ENCODE measurements at places on chromosomes 5 and 9.

DNA sequence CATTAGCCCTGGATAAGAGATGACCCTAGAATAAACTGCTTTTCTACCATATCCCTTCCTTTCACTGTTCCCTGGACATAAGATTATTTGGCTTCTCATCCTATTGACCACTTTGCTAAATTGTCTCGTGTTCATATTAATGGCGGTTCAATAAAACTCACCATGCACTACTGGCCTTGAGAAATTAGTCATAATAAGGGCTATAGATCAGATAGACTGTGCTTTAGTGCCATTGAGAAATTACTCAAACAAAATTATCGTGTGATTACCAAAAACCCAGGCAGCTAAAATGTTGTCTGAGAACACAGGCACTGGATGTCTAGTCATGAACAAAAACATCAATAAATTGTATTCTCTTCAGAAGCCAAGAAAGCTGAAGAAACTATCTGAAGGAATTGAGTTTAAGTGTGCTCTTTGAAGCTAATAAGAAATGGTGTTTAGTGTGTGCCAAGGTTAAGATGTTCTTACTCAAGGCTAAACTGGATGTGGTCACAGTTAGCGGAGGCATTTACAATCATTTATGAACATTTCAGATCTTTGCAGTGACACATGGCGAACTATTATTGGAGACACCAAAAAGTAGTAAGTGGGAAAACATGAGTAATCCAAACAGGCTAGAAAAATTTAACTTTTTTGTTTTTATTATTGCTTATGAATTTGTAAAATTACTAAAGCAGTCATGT, 460.4 kb upstream of the RORB start:
- DNase-seq, result no peak

- DNase-seq, result no peak
Observed at GRCh38 chr5:122701640-122702523, 73.0 kb upstream of the SNX2 start.

- no peak for DNase-seq
Observed at GRCh38 chr5:39450487-39450886, 25.7 kb upstream of the DAB2 start.

- no peak for DNase-seq
Observed at GRCh38 chr9:87193925-87194868, 246.9 kb upstream of the GAS1 start.

- DNase-seq, result no peak
Observed at GRCh38 chr5:76642390-76643040, 19.3 kb upstream of the F2RL2 start.

DNA sequence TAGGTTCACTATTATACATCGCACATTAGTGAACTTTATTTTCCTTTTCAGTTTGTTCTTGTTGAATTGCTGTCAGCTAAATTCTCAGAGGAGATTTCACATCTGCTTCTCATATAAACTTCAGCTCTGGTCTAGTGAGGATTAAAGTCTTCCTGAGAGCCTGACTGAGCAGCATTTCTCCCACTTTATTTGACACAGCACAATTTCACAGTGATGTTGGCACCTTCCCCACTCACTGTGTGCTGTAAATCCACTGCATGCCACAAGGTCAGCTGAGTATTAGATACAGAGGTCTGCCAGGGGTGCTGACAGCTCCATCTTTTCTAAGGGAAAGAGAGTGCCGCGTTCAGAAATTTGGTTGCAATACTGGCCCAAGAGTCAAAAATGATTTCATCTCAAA, 567.4 kb downstream of the PRR16 start:
- DNase-seq, result no peak

GRCh38 chr5:33840927-33841547, 50.8 kb downstream of the ADAMTS12 start:
- no peak for DNase-seq

- DNase-seq, result no peak
Observed at GRCh38 chr5:134500699-134501430, 24.6 kb upstream of the JADE2 start.

DNA sequence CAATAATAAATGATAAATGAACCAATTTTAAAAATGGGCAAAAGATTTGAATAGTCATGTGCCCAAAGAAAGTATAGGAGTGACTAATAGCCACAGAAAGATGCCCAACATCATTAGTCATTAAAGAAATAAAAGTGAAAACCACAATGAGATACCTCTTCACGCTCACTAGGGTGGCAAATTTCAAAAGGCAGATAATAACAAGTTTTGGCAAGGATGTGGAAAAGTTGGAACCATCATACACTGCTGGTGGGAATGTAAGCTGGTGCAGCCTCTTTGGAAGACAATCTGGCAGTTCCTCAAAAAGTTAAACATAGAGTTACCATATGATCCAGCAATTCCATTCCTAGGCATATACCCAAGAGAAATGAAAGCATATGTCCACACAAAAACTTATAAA, 1819.8 kb downstream of the MAT2B start:
- DNase-seq, result no peak

- DNase-seq, result no peak
Observed at GRCh38 chr9:134891713-134892112, 11.1 kb downstream of the FCN2 start.

- DNase-seq, result peak; percentile 20
Observed at GRCh38 chr5:68216245-68217046, 890 bp downstream of the PIK3R1 start.

DNA sequence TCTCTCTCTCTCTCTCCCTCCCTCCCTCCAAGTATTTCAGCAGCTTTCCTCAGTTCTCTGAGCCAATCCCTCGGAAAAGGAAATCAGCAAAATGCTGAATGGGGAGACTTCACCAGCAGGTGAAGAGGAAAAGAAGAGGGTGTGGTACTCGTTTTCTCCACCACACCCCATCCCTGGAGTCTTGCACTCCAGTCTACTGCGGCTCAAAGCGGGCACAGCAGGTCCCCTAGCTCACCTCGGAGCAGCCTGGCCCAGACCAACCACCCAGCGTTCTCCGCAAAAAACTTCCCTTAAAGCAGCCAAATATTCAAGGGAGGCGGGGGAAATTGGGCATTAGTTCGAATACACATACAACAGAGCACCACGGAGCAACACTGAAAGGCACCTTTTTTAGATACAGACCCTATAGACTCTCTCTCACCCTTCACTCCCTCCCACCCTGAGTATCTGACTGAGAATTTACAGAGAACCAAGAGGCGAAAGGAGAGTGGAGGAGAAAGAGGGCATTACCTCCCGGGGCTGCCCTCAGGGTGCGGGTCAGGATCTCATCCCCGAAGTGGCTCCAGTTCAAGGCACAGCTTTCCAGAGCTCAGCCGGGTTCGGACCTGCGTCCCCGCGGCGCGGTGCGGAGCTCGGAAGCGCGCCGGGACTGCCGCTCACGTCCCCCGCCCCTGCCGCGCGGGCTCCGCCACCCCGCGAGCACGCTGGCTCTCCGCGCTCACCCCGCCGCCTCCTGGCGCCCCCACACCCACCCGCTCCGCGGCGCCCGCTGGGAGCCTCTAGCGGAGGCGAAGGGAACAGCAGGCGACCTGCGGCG, 1638.5 kb upstream of the C9orf72 start:
- DNase-seq, result no peak

DNA sequence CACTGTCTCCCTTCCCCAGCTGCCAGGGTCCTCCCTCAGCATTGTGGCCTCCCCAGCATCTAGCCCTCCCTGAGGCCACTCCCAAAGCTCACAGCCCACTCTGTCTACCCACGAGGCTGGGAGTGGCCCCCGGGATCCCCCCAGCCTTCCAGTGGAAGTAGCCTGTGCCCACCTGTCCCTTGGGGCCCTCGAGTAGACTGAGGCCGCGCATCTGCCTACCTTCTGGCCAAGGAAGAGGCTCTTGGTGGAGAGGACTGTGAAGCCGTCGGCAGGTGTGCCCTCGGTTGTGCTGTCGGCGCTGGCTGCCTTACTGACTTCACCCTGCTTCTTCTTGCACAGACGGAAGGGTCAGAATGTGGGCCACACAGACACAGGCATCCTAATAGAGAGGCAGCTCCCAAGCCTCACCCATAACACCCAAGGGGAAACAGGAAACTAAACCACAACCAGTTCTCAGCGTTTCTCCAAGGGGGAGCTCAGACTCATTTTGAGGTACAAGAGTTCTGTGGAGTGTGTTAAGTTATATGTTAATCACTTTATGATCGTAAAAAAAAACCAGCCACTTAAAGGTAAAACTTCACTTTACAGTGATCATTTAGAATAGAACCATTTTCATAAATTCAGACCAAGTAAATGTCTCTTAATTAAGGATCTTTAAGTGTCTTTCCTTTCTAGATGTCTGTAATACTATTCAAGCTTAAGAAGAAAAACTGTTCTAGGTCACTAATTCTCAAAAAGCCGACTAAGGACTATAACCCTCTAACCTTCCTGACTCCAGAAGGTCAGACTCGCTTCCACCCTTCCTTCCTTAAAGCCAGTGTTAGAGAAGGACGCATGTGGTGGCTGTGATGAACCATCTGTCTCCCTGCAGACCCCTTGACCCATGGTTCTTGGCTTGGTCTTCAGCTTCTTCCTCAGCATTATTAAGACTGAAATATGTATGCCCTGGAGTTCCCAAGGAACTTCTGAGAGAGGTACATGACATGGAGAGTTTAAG, 38.5 kb downstream of the MACROH2A1 start:
- no peak for DNase-seq

DNA sequence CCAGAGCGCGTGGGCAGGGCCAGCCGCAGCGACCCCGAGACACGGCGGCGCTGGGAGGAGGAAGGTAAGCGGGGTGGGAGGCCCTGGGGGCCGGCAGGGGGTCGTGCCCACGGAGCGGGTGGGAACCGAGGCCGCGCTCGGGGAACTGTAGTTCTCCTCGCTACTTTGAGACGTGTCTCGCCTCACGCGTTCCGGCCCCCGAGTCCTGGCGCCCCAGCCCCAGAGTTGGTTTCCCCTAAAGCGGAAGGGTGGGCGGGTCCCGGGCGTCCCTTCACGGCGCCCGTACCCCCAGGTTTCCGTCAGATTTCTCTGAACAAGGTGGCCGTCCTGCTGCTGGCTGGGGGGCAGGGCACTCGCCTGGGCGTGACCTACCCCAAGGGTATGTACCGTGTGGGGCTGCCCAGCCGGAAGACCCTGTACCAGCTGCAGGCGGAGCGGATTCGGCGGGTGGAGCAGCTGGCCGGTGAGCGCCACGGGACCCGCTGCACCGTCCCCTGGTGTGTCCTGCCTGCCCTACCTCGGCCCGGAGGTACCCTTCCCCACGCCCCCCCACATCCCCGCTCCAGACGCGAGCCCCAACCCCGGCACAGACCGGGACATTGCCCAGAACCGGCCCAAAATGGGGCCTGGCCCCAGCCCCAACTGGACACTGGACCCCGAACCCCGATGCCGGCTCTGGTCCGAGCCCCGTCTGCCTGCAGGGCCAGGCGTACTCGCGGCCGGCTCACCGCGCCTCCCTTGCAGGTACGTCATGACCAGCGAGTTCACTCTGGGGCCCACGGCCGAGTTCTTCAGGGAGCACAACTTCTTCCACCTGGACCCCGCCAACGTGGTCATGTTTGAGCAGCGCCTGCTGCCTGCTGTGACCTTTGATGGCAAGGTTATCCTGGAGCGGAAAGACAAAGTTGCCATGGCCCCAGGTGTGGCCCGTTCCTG, 709 bp downstream of the UAP1L1 start:
- DNase-seq, result no peak

DNA sequence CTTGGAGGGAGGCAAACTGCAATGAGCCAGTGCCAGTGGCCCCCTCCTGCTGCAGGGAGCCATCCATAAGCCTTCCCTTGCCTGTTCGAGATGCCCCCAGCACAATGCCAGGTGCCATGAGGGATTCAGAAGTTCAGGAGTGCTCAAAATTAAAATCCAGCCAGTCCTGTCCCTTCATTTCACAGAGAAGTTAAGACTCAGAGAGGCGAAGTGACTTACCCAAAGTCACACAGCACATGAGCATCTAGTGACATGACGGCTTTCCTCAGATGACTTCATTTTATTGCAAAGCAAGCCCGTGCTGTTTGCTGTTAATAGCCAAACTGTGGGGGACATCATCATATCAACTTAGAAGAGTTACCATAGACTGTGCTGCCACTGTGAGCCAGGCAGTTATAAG, 69.3 kb upstream of the SAP30L start:
- no peak for DNase-seq

- no peak for DNase-seq
Observed at GRCh38 chr9:107586493-107586892, 96.9 kb upstream of the KLF4 start.

DNA sequence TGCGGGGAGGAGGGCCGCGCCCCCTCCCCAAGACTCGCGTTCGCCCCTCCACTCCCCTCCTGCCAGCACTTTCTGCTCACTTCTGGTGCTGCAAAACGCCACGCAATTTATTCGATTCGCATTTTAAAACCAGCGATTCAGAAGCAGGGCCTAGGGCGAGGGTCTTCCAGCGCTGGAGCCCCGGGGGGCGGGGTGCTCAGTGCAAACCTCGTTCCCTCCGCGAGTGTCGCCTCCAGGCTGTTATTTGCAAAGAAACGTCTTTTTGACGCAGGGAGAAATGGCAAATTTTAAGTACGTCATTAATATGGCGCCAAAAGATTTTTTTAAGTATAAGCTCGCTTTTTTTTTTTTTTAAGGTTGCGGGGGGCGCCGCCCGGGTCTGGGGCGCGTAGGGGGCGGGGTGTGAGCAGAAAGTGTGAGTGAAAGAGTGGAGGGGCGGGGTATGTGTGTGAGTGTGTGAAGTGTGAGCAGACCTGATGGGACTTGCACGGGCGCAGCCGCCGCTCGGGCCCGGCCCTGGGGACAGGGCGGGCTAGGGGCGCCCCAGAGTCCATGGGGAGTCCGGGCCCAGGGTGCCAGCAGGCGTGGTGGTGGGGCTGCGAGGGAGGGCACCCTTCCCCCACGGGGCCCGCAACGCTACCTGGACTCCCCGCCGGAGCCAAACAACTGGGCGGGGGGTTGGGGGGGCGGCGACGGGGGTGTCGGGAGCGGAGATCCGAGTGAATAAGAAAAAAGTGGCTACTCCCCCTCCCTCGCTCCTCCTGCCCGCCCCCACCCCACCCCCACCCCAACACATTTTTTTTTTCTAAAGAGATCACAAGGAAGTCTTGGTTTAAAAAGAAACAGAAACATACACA, at the start of gene JADE2:
Gene JADE2, plus strand, starts transcription at position 845 of the 857 bp plus-strand sequence. CDS start 10,188 bp downstream, outside the sequence.
- peak; percentile 57 for DNase-seq

DNA sequence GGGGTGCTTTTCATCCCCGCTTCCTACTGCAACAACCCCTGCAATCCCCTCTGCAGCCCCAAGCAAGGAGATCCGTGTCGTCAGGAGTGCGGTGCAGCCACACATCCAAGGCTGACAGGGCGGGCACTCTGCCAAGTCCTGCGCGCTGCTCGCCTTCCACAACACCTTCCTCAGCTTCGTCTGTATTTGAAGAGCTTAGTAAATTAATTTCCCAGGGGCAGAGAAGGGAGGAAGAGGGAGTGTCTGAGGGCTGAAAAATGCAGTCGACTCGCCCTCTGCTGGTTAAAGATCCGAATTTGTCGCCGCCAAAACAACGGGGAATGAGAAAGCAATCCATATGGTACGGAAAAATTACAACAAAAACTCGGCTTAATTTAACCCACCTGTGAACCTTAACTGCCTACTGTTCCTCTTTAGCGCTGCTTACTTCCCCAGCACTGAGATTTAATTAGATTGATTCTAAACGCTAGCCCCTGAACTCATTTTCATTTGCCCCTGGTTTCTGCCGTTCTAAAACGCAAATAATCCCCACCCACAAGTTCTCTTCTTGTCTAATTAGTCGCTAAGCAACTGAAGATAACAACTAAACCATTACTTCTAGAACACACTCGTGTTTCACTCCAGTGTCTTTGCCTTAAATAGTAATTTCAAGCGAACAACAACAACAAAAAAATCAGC, 10.9 kb upstream of the PCDHB1 start:
- no peak for DNase-seq

GRCh38 chr5:81353189-81353588, 40.7 kb downstream of the ACOT12 start:
- DNase-seq, result no peak

- no peak for DNase-seq
Observed at GRCh38 chr5:77629509-77630113, 8.9 kb downstream of the OTP start.
